ENCODE measurements at places on chromosomes 1 and 21.

- no peak for DNase-seq
These were observed 369.1 kb downstream of the RGS7 start for GRCh38 chr1:240987928-240988327.

GRCh38 chr21:31732597-31733550 lies 956 bp upstream of the SCAF4 start:
- no peak for DNase-seq

- DNase-seq = no peak
These were observed 475.3 kb upstream of the ADGRL2 start for GRCh38 chr1:81325397-81325796.

DNA sequence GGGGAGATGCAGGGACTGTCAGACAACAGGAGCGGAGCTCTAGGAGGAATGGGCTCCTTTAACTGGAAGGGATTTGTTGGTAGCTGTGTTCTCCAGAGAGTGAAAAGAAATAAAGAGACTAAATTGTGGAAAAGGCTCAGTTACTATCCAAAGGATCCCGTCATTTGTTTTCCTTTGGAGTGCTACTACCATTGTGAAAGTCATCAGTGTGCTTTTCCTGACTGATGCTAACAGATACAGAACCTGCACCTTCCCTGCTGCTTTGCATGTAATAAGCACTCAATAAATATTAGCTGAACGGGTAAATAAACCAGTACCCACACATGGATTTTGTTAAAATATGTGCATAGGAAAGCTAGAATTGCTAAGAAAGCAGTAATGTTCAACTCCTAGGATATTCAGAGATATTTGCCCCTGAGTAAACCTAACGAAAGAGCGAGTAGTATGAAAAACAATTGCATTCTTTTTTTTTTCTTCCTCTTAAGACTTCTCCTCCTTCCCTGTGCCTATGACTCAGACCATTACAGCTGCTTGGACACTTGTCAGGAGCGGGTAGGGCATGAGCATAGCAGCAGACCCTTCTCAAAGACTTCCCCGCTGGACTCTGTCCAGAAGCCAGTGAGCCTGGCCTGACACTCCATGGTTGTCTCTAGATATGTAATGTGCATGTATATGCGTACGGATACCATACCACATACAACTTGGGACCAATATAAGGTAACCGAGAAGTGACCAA lies 41.7 kb downstream of the PTGFRN start:
- DNase-seq = no peak

DNA sequence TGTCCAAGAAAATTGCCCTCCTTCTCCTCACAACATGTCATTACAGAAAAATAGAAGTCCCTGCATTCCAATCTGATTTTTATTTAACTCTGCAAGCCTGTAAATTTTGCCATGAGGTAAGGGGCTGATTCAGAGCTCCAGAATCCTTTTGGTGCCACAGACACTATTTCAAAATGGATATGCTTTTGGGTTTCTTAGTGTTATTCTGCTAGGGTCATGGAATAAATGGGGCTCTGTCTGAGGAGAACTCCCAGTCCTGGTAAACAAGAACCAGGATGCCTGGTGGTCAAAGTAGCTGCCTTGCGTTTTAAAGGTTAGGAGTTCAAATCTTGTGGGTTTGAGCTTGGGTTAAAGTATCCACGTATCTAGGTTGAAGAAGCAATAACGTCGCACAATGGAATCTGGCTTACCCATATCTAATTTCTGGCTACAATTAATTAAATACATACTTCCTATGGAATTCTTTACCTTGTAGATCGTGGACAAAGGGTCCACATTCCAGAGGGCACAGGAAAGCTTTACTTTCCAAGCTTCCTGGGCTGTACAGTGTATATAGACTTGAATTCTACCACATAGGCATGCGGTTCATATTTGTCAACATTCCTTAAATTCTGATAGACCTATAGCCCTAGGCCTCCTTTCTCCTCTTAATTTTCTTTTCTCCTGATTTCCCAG lies 98.0 kb upstream of the CDC42BPA start:
- no peak for DNase-seq

- DNase-seq = no peak
These were observed 70.8 kb downstream of the SCCPDH start for GRCh38 chr1:246794828-246795671.

DNA sequence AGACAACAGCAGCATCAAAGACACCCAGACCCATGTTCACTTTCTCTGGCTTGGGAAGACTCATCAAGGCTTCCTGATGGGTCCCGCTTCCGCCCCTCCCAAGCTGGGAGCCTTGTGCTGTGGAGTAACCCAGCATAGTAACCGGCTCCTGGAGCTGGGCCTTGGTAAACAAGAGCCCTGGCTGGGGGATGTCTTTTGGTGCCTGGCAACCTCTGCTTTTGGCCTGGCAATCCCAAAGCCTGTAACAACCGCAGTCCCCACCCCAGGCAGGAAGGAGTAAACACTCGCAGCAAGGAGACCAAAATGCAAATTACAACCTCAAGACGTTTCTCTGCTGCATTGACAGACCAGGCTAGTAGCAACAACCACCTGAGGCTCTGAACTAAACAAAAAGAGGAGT lies 16.9 kb upstream of the THRAP3 start:
- no peak for DNase-seq

DNA sequence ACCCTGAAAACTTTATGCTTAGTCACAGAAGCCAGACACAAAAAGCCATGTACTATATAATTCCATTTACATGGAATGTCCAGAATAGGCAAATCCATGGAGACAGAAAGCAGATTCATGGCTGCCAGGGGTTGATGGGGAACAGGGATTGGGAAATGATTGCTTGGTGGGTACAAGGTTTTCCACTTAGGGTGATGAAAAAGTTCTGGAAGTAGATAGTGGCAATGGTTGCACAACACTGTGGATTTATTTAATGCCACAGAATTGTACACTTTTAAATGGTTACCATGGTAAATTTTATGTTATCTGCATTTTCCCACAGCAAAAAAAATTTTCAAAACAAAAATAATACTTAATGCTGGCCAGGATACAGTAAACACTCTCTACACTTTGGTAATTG lies 40.6 kb downstream of the ENAH start:
- DNase-seq = no peak

GRCh38 chr21:37435120-37435519 lies 68.5 kb downstream of the DYRK1A start:
- peak; percentile 70 for DNase-seq

DNA sequence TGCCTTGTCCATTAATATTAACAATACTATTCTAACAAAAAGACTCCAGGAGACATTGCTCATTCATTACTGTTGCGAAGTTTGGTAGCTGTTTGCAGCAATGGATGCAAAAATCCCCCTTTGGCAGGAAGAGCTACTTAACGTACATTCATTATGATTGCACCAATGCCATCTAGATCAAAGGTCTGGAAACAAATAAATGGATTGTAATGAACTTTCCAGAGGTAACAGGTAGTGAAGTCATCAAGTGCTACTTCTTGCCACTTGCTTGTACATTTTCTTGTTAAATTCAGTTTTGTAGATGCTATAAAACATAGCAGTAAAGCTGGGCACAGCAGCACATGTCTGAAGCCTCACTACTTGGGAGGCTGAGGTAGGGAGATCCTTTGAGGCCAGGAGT lies 93.9 kb downstream of the DDAH1 start:
- no peak for DNase-seq

- no peak for DNase-seq
These were observed 53.8 kb upstream of the RGS1 start for GRCh38 chr1:192521734-192522133.

GRCh38 chr1:169312084-169312954 lies 55.3 kb downstream of the NME7 start:
- peak; percentile 43 for DNase-seq

GRCh38 chr1:1200876-1201810 lies 5.2 kb downstream of the TNFRSF18 start:
- DNase-seq = peak; percentile 86

GRCh38 chr1:177286396-177286795 lies 115.6 kb downstream of the BRINP2 start:
- no peak for DNase-seq

DNA sequence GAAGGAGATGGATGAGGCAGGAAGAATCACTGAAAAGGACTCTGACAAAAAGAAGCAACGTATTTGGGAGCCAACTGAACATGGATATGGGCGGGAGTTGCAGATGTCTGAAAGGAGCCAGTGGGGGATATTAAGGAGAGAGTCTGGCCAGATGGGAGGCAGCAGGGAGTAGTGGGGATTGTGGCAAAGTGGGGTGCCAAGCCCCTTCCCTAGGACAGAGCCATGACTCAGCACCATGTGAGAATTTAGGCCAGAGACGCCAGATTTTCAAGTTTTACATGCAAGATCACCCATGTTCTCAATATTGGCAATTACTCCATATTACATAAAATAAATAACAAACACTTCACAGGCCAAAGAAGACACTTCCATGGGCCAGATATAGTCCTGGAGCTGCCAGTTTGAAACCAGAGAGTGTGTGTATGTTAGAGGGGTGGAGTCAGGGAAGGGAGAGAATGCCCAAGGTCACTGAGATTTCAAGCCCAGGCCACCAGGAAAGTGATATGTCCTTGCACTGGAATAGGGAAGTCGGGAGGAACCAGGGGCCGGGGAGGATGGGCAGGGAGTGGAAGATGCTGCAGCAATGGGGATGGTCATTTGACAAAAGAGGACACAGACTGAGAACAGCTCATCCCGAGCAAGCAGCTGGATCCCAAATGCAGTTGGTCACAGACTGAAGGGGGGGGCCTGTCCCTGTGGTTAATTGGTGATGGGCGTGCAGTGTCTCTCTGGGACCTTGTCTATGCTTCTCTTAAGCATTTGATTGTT lies 23.5 kb downstream of the TMEM51 start:
- DNase-seq = no peak

GRCh38 chr1:183023146-183023600 lies at the start of gene LAMC1:
Gene LAMC1, plus strand, starts transcription at chr1:183023420. Its CDS starts 297 bp downstream, at chr1:183023717.
- peak; percentile 21 for DNase-seq

DNA sequence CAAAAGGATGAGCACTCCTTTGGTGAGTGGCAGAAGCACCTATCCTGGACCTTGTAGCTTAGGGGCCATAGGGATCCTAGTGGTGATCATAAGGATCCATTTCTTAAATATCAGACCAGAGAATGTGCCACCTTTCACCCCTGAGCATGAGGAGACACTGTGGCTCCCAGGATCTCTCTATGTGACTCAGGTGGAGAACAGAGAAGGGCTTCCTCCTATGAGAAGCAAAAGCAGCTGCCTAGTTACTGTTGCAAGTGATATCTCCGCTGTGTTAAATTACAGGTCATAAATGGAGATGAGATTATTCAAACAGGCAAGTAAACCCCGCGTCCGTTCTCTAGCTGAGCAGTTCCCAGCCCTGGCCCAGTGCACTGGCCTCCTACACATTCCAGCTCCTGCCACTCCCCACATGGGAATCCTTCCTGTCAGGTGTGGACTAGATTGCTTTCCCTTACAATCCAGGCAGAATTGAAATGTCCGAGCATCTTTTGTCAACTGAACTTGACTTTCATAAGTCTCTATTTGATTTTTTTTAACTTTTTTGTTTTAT lies 26.3 kb downstream of the CLEC20A start:
- DNase-seq = no peak

DNA sequence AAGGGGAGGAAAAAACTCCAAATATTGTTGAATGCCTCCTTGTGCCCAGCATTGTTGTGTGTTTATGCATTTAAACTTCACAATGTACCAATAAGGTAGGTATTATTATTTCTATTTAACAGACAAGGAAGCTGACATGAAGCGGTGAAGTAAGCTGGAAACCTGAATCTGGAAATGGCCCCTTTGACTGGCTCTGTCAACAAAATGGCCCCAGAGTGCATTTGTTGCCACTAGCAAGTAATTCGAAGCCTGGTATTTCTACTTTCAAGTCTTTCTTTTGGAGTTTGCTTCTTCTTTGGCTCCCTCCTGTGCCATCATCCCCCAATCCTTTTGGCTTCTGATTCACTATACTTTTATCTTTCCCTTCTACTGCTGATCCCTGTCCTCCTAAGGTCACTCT lies 23.1 kb downstream of the CRYZL1 start:
- no peak for DNase-seq

- no peak for DNase-seq
These were observed 24.5 kb downstream of the CXADR start for GRCh38 chr21:17537299-17537698.

DNA sequence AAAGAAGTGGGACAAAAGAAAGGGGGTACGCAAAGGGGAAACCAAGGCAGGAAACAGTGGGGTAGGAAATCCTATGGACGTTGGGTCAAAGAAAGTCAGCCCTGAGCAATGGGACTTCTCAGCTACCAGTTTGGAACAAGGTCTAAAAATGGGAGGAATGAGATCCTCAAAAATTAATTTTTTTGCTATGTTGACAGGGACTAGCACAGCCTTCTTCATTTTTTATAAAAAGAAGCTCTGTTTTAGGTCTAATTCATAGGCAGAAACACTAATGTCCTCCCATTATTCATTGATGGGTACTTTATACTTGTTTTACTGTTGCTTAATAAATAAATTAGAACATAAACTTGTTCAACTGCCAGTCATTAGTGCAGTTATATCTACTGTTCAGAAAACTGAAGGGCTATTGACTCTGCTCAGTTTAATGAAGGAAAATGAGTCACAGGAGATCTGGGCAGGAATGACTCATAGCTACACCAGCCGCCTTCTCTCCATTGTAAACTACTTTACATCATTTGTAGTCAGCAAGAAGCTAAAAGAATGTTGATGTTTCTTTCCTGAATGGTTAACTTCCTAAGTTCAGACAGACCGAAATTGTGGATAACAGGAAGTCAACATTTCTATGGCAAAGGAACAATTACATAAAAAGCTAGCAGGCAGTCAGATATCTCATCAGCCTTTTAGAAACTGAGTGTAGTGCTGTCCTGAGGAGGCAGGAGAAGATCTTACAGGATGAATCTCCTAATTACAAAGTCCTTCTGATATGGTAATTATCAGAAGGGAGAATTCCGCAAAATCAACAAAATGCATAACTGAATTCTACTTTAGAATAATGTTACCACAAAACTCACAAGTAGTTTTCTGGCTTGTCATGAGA lies 356.4 kb upstream of the PKN2 start:
- DNase-seq = no peak

DNA sequence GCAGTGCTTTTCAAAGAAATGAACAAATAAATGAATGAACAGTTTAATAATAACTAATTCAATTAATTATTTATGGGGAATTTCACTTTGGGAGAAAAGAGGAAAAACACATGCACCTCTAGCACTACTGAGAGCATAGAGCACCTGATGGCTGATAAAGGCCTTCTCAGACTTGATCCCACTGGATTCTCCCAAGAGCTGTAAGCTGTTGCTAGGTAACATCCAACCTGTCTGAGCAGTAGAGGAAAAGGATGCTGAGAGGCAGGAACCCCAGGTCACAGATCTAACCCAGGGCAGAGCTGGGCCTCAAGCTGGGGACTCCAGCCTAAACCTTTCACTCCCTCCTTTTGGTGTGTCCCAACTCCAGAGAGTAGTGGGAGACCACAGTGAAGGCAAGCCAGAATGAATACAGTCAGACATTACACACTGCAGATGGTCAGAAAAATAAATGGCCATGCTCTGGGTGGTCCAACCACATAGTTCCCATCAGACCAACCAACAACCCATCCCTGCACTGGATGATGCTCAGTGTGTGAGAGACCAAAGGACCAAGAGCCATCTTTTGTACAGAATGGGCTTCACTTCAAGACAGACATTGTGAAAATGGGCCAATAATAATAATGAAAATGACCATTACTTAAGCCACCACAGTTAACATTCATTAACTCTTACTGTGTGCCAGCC lies 15.4 kb downstream of the TRABD2B start:
- no peak for DNase-seq

GRCh38 chr1:46983830-46984586 lies 39.5 kb upstream of the CYP4X1 start:
- DNase-seq = no peak

GRCh38 chr1:154714638-154715037 lies 106.7 kb upstream of the ADAR start:
- DNase-seq = peak; percentile 31

- DNase-seq = no peak
These were observed 18.2 kb downstream of the SCCPDH start for GRCh38 chr1:246742396-246742795.

Measured in CD4-positive, alpha-beta T cell treated with Interferon alpha-2 for 1 hour (primary cell).